Ureter (tissue), 1 donor: ENCODE measurements at places on chromosomes 5 and 9. TPM values are rescaled to one million over a fixed set of nuclear protein-coding genes. Genes with fewer than 3 reads are reported as not detected.

Gene SPATA6L
- total RNA-seq: 23.1 TPM

Gene GARIN3
- not detected for total RNA-seq

Gene GRXCR2
- total RNA-seq: not detected

DNA sequence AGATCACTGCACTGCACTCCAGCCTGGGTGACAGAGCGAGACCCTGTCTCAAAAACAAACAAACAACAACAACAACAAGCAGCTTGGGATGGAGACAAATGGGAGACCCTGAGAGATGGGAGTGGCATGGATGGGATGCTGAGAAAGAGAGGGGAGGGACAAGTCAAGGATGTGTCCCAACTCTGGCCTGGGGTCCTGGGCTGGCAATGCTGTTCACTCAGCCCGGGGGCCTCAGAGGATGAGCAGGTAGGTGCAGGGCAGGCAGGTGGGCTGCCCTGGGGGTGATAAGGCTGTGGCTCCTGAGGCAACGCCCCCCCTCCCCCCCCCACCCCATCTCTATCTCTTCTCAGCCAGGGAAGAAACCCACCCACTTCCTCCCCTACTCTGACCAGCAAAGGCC lies 123.0 kb downstream of the LHX2 start:
- DNase-seq: no peak

GRCh38 chr5:54822324-54822687 lies 163.1 kb downstream of the ESM1 start:
- DNase-seq: no peak

DNA sequence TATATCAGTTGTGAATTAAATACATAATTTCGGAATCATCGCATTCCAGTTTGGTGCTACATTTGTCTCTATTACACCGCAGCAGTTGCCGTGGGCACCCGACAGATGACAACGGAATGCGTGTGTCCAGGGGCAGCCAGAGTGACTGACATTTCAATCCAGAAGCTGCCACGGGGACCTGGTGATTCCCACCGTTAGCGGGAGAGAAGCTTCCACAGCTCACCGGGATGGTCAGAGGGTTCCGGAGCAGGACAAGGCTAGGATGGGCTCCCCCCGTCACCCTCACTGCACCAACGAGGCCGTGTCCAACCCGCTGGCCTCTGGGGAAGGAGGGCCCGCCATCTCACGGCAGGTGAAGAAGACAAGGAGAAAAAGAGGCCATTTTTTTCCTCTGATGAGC lies 86.8 kb downstream of the GTF3C4 start:
- DNase-seq: no peak

GRCh38 chr9:131824155-131824594 lies 84.3 kb upstream of the RAPGEF1 start:
- DNase-seq: no peak

DNA sequence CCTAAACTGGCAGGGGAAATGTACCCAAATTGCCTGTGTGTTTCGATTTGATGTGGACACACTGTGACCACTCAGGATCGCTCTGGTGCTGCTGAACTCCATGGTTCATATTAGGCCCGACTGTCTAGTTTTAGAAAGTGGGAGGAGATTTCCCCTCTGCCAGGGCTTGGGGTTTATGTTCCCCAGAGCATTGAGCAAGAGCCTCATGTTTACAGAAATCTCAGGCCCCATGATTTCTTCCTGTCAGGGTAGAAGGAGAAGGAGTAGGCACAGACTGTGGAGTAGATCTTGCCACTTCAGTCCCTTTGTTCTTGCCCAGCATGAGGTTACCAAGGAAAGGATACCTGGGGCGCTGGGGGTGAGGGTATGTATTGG lies 40.8 kb upstream of the GLRX start:
- DNase-seq: no peak

- no peak for DNase-seq
Measured at GRCh38 chr5:128630121-128630520, 92.1 kb upstream of the FBN2 start.

DNA sequence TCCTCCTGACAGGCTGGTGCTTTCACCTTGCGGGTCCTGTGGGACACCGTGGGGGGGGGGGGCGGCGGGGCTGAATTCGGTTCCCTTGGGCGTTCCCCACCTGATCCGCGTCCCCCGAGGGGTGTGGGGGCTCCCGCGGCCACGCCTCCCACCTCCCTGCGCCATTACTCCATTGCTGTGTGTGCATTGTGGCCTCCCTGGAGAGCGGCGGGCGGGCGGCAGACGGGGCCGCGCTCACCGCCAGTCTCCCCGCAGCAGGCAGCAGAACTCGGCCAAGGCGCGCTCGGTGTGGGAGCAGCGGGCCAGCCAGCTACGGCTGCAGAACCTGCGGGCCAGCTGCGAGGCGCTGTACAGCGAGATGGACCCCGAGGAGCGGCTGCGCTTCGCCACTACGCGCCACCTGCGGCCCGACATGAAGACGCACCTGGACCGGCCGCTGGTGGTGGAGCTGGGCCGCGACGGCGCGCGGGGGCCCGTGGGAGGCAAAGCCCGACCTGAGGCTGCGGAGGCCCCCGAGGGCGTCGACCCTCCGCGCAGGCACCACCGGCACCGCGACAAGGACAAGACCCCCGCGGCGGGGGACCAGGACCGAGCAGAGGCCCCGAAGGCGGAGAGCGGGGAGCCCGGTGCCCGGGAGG lies 145.3 kb downstream of the CACNA1B start:
- peak; percentile 32 for DNase-seq

DNA sequence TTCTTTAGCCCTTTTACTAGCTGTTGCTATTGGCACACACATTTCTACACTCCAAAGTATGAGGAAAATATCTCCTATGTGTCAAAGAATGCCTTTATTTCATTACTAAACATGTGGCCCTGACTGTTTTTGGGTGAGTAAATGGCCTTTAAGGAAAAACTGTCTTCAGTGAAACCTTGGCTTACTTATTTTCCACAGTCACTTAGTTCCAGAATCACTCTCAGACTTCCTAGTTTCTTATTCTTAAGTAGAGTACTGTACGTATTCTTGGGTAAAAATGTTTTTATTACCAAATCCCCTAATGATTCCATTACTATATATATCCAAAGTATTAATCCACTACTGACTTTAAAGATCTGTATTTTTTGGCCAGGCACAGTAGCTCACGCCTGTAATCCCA lies 27.5 kb downstream of the ERP44 start:
- no peak for DNase-seq
